ENCODE measurements at places on chromosomes 4 and X.

DNA sequence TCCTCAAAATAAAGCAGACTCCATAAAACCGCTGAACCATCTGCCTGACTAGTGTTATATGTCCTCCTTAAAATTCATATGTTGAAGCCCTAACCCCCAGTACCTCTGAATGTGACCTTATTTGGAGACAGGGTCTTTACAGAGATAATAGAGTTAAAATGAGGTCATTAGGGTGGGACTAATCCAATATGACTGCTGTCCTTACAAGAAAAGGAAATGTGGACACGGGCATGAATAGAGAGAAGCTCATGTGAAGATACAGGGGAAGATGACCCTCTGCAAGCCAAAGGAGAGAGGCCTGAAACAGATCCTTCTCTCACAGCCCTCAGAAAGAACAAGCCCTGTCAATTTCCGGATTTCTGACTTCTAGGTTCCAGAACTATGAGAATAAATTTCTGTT is 82.0 kb upstream of the KLHL13 start:
- DNase-seq: no peak

DNA sequence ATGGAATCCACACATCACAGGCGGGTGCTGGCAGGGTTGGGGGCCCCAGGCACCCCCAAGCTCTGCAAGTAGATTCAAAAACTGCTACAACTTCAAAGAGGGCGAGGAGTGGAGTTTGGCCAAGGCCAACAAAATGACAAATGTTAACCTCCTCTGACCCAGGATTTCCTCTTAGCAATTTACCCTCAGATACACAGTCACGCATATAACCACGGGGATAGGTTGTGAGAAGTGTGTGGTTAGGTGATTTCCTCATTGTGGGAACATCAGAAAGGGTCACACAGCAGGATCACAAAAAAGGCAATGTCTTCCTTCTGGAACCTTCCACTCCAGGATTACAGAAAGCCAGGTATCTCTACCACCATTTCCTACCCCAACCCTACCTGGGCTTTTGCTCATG is 62.4 kb downstream of the C4orf50 start:
- no peak for DNase-seq

GRCh38 chr4:120855307-120856001 is 67.1 kb downstream of the PRDM5 start:
- DNase-seq: no peak

DNA sequence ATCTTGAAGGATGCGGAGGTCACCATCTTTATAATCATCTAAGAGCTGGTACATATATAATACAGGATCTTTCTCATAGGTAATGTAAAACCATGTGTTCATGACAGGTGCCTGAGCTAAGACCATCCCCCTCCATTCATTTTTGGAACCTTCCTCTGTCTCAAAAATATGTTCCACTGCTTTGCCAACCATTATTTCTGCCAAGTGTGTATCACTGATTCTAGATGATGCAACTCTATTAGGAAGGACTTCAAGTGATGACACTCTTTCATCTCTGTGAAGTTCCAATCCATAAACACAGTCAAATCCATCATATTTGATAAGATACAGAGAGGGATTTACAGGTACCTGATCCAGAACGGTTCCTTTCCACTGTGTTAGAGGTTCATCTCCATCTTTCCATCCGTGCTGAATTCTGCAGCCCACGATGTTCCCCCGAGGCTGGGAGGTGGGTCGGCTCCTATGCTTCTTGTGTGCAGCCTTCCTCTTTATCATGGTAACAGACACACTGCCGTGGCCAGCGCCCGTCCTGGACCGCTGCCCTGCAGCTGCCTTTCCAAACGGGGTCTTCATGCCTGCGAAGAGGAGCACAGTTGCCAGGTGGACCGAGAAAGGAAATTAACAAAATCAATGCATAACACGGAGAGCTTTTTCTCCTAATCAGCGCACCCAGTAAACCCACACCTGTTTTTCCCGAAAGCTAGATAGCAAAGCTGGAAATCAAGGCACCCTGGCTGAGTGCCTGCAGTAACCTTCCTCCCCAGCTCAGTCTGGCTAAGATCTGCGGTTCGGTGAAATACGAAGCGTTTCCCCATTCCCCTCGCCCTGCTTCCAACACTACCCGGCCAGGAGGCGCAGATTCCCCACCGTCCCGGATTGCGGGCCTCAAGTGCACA is 718 bp downstream of the SPIN3 start:
- DNase-seq: no peak

DNA sequence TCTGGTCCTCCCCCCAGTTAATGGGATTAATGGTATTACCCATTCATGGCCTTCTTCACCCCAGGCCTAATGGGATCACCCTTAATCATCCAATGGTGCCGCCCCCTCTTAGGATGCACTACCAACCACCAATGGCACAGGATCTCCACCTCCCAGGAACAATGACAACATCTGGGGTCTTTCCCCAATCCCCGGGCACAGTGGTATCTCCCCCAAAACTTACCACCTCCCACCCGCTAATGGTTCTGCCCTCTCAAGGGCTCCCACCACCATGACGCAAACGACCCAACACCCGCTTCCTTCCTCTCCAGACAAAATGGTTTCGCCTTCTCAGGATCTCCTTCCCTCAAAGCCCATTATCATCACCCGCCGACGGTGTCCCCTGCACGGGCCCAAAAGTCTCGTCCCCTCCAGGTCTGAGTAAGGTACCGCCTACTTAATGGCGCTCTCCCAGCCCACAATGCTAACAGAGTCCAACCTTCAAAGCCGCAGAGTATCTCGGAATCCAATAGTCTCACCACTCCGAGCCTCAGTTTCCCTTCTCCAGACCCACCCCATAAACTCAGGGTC is 458 bp downstream of the GRIPAP1 start:
- DNase-seq: peak; percentile 0

DNA sequence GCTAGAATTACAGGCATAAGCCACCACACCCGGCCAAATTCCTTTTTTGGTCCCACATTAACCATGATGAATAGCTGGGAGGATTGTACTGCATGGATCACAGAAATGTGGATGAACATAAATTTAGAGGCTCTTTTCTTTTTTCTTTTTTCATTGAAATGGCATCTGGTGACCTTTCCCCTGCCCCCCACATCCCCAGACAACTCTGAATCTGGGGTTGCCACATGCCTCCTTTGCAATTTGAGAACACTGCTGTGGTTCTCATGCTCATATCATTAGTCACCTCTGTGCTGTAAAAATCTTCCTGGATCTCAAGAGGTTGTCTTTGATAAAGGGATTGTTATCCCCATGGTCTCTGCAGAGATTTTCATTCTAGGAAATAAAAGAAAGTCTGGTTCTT is 22.8 kb upstream of the FMR1NB start:
- no peak for DNase-seq

GRCh38 chrX:18194688-18195087 is 26.0 kb downstream of the BEND2 start:
- DNase-seq: no peak

- DNase-seq: no peak
Measured at GRCh38 chrX:313546-313945, 5.0 kb downstream of the GTPBP6 start.

DNA sequence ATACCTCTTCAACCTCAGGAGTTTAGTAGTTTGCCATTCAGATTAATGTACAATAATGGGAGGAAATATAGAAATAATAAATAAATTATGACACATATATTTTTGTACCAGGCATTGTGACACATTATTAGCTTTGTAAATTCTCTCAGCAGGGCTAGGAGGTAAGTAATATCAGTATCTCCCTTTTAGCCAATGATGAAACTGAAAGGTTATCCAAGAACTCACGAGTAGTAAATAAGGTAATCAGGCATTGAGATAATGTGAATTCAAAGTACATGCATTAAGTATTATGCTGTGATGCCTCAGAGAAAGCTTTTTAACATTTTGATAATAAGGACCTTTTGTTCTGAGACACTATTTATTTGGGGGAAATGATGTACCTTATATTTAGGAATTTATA is 5.3 kb upstream of the ARAP2 start:
- no peak for DNase-seq

- no peak for DNase-seq
Measured at GRCh38 chrX:9048801-9049200, 14.9 kb upstream of the FAM9B start.

DNA sequence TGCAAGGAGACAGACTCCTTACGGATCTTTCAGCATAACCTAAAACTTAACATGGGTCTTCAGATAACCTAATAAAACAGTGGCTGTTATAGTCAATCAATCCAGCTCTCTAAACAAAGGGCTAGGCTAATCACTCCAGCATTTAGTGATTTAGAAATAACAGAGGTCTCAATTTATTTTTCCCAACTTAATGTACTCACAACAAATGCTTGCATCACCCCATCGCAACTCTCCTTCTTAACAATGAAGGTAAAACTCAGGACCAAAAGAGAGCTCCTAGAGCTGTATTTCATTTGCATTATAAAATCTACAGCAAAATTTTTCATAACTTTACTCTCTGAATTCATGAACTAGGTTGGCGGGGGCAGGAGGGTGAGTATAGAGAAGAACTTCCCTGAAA is 1.1 kb downstream of the LIN54 start:
- no peak for DNase-seq

DNA sequence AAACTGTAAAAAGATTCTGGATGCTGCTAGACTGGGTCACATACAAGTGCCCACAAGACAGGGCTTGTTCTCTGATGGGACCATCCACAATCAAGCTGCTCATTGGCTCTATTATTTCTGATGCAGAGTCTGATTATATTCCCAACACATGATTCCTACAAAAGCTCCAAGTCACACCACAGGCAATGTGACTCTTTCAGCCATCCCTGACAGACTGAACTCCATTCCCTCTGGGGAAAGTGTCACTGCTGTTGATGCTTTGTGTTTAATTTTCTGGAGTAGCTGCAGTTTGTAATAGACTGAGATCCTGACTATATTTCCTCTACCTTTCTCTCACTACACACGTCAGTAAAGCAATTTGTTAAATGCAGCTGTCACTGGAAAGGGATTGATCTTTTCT is 55.4 kb upstream of the BCLAF3 start:
- DNase-seq: no peak

DNA sequence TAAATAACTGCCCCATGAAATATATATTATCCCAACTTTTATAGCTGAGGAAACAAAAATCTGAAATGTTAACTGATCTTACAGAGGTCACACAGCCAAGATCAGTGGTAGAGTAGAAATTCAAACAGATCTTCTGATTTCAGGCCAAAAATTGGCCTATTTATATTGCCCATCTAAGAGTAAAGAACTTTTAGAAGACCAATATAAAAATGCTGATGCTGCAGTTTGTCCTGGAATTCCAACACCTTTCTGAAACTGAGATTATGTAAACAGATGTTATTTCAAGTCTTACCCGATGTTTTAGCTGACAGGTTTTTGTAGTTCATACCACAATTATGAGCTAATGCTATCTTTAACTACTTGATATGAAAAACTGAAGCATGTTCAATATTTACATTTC is 51.1 kb downstream of the SPANXN3 start:
- no peak for DNase-seq

- DNase-seq: no peak
Measured at GRCh38 chrX:49237060-49237459, 1.8 kb downstream of the CCDC22 start.

GRCh38 chr4:28518561-28519165 is 1658.0 kb downstream of the STIM2 start:
- no peak for DNase-seq

- DNase-seq: no peak
Measured at GRCh38 chr4:159137176-159137575, 34.3 kb downstream of the RAPGEF2 start.

DNA sequence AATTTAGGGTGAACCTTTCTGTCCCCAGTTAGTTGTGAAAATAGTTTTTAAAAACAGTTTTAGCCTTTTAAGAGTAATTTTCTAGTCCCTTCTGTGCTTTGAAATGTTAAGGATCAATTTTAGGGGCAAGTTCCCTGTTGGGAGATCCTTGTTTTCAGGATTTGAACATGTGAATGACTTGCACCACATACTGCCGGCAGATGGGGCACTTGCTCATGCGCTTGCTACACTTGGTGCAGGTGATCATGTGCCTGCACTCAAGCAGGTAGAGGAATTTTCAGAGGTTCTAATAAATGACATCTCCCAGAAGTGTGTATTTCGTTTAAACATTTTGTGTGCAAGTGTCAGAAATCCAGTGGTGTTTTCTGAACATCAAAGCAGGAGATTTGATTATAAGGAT is 195.9 kb downstream of the CHM start:
- DNase-seq: no peak

Measured in stimulated activated CD4-positive, alpha-beta T cell treated with anti-CD3 and anti-CD28 coated beads, Interleukin-1b, Interleukin-23, amount 100 ng/mL, for 1 hour (primary cell).